ENCODE measurements at places on chromosomes 4 and X.
A peak's percentile ranks its signal among the peaks of the same experiment; 100 is the strongest.

DNA sequence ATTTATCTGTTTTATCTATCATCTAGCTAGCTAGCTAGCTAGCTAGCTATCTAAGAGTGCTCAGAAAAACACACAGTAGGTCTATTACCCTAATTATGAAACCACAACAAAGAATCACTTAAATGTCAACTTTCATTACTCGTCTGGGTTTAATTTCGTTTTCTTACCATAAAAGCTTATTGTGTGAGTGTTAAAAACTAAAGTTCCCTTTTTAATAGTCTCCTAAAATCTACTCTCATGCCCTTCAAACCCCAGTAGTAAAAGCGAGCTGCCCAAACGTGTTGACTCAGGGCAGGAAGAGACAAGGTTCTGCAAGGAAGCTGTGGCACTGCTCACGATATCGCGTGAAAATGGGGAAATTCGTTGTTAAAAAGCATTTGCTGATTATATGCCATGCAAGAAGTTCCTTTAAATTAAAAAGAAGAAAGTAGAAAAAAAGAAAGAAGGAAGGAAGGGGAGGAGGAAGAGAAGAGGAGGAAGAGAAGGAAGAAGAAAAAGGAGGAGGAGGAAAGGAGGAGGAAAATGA, 595 bp downstream of the MBNL3 start:
- DNase-seq, result no peak

GRCh38 chrX:18654875-18655836, 16.8 kb downstream of the RS1 start:
- peak; percentile 41 for DNase-seq

DNA sequence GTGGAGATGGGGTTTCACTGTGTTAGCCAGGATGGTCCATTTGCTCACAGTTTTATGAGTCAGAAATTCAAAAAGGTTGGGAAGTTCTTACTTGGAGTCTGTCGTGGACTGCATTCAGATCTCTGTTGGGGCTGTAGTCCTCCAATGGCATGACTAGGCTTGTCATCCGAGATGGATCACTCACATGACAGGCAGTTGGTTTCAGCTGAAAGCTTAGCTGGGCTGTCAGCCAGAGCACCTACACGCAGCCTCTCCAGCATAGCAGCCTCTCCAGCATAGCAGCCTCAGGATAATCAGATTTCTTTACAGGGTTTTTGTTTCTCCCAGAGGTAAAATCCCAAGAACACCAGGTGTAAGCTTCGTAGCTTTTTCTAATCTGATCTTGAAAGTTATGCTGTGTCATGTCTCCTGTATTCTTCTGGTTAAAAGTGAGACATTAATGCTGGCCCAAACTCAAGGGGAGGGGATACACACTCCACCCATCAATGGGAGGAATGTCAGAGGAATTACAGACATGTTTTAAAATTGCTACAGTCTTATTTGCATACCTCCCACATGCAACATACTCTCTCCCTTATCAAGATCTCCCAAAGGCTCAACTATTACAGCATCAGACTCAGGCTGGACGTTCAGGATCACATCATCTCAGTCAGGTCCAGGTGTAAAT, 31.6 kb upstream of the SOD3 start:
- peak; percentile 59 for DNase-seq

DNA sequence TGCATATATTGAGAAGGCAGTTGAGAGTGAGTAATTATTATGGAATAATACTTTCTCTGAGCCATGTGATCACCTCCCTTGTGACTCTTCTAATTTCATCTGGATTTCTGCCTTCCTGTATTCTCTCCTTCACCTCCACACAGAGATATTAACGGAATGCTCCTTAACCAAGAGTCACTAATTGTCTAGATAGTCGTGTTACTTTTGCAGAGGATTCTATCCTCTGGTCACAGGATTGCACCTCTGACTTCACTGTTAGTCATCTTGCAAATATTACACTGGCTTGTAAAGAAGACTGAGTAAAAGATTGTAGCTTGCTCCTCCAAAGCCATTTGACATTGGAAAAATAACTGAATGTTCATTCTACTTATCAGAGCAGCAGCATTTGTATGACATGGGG, 160.9 kb downstream of the SH2D1A start:
- no peak for DNase-seq

GRCh38 chr4:8585186-8585585, 5.0 kb downstream of the GPR78 start:
- no peak for DNase-seq

DNA sequence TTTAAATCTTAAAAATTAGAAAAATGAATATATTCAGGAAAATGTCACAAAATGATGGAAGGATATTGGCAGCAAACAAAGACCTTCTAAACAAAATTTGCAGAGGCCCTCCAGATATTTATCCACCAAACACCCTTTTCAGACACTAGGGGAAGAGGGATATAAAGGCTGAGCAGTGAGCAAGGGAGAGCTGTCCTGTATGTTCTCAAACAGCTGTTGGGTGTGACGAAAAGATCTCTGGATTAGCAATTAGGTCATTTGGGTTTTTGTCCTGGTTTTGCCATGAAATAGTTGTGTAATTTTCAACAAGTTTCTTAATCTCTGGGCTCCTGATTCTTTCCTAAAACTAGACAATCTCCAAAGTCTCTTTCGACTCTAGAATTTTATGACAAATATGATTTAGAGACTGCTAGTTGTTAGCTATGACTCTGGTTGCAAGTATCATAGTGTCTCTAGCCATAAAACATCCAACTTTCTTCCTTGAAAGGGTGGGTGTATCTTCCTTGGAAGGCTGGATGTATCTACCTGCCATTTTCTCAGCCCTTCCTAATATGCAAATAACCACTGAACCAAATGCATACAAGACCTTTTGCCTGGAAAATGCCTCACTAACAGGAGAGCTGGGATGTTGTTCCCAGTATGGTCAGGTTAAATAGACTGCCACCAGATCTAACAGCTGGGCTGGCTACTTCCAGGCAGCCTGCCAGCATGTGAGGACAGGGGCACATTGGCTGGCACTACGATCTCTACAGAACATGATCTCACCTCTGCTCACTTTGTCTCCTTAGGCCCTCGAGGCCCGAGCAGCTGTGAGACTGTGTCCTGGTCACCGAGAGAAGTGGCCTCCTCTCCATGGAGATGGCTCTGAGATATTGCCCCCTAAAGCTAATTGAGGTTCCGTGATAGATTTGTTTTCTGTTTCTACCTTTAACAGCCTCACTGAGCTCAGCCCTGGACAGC, 225.5 kb upstream of the JADE1 start:
- DNase-seq, result peak; percentile 86

GRCh38 chr4:165203541-165204461, 3.6 kb upstream of the KLHL2 start:
- DNase-seq, result no peak

GRCh38 chr4:2272828-2273120, 10.9 kb upstream of the MXD4 start:
- DNase-seq, result no peak

GRCh38 chr4:46949822-46950221, 40.8 kb upstream of the COX7B2 start:
- DNase-seq, result no peak

GRCh38 chr4:18110099-18110498, 88.5 kb upstream of the LCORL start:
- no peak for DNase-seq

GRCh38 chr4:174292473-174292872, 8.8 kb downstream of the CEP44 start:
- DNase-seq, result no peak

- DNase-seq, result no peak
Measured at GRCh38 chrX:149371986-149372385, 133.1 kb downstream of the IDS start.

- no peak for DNase-seq
Measured at GRCh38 chrX:110182362-110182761, 135.5 kb downstream of the AMMECR1 start.

GRCh38 chr4:7812231-7812857, 127.3 kb downstream of the AFAP1 start:
- no peak for DNase-seq

DNA sequence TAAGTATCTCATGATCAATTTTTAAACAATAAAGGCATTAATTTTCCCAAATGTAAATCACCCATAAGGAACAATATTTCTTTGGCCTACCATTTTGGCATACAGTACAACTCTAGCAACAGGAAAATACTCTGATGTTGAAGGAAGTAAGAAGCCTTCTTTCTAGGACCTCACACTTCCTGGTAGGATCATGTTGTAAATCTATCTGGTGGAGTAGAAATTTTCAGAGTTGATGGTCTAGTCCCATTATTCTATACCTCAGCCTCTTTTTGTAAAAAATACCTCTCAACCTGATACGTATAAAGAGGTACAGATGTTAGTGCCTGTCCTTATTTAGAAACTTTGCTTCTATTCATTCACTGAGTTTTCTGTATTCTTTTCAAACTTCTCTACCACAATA, 40.2 kb upstream of the GRID2 start:
- DNase-seq, result no peak

- DNase-seq, result no peak
Measured at GRCh38 chrX:45421806-45422205, 221.1 kb upstream of the DIPK2B start.

GRCh38 chr4:56840559-56840958, 19.1 kb upstream of the SPINK2 start:
- DNase-seq, result no peak

DNA sequence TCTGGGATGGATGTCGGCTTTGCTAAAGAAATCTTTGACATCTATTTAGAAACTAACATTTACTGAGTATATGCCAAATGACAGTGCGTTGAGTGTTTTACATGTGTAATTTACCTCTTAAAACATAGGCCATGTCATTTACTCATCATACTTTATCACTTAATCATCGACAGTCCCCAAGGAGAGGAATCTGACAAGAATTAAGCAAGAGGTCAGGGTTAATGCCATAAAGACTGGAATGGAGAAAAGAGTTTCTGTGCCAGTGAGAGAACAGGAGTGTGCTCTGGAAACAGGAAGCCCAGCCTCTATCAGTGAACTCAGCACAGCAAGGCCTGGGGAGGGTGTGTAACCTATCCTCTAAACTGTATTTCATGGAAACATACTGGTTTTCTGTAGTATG, 28.0 kb upstream of the AMOT start:
- DNase-seq, result no peak

DNA sequence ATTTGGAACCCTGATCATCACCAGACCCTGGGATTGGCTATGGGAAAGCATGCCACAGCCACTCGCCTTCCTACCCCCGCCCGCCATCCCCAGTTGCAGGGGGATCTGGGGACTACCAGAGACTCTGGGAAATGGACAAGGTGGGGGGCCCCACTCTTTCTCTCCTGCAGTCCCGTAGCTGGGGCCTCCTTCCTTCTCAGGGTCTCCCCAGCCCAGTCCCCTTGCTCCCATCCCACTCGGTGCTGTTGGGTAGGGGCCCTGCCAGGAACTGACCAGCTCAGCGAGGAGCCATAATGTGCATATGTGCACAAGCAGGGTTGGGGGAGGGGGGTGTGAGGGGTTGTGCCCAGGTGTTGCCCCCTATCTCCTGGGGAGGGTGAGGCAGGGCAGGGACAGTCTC, 3.4 kb upstream of the USP11 start:
- DNase-seq, result no peak

- DNase-seq, result no peak
Measured at GRCh38 chr4:70997546-70997945, 4.1 kb downstream of the DCK start.

- no peak for DNase-seq
Measured at GRCh38 chr4:122577189-122577553, 43.7 kb downstream of the IL21 start.

- no peak for DNase-seq
Measured at GRCh38 chr4:190121759-190122158, 51.8 kb upstream of the DUX4 start.

- no peak for DNase-seq
Measured at GRCh38 chrX:67700602-67701001, 156.8 kb downstream of the AR start.

- peak; percentile 6 for DNase-seq
Measured at GRCh38 chrX:45449982-45450381, 249.3 kb upstream of the DIPK2B start.

DNA sequence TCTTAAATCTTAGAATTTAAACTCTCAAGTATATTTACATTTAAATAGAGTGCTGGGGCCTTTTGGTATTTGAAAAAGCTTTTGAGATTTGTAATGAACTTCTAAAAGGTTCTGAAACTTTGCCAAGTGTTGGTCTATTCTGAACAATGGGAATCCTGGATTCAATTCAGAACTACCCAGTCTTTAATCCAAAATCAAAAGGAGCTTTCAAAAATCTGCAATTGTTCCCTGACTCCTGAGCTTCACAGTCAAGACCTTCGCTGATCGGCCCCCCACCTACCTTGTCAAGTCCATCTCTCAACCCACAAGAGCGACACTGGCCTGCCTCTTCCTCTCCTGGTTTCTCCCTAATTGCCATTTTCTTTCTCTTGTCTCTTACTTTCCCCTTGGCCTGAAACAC, 666.1 kb upstream of the BOD1L1 start:
- no peak for DNase-seq

DNA sequence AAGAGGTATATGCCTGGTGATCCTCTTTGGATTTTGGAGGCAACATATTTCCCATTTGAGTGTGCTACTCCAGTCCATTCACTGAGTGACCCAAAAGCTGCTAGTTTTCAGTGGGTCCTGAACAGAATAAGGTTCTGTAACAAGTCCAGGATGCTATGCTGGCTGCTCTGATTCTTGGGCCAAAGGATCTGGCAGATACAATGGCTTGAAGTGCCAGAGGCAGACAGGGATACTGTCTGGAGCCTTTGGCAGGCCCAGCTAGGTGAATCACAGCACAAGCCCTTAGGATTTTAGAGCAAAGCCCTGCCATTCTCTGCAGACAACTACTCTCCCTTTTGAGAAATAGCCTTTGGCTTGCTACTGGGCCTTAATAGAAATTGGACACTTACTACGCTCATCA, 40.6 kb downstream of the DCHS2 start:
- no peak for DNase-seq

GRCh38 chr4:7793186-7793585, 146.5 kb downstream of the AFAP1 start:
- DNase-seq, result peak; percentile 28

- DNase-seq, result no peak
Measured at GRCh38 chr4:2931512-2932301, 31.5 kb downstream of the NOP14 start.
